ENCODE measurements at places on chromosomes 7 and 10.

DNA sequence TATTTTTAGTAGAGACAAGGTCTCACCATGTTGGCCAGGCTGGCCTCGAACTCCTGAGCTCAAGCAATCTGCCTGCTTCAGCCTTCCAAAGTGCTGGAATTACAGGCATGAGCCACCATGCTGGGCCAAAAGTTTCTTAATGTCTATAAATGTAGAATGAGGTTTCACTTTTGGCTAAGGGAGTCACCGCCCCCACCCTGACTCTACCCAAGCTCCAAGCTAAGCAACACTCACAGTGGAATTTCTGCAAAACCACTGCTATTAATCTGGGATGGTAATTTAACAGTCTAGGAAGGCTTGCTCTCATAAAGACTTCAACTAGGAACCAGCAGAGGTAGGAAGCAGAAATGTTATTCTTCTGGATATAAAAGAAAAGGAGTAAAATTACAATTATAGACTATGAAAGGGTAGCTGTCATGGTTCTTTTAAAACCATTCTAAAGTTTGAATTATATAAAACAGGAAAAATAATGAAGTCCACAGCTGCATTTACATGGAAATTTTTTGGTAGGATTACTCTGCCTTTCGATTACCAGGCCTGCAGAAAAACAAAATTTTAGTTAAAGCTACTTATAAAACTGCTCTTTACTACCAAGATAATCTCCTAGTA is 211.6 kb downstream of the SFMBT2 start:
- no peak for DNase-seq

DNA sequence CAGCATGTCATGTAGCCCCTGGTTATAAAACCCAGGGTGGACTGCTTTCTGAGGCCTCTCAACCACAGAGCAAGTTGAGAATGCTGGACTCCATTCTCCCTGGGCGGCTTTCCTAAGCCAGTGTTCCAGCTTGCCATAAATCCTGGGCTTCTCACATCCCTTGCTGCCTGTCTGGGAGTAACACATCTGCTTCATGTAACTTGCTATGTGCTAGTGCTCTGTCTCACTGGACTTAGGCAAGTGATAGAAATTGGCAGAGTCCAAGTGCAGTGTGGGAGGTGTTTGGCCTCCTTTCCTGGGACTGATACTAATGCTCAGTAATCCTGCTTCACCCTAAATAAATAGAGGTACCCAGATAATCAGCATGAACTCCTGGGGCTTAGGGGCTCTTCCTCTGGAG is 277.1 kb upstream of the POM121L12 start:
- no peak for DNase-seq

DNA sequence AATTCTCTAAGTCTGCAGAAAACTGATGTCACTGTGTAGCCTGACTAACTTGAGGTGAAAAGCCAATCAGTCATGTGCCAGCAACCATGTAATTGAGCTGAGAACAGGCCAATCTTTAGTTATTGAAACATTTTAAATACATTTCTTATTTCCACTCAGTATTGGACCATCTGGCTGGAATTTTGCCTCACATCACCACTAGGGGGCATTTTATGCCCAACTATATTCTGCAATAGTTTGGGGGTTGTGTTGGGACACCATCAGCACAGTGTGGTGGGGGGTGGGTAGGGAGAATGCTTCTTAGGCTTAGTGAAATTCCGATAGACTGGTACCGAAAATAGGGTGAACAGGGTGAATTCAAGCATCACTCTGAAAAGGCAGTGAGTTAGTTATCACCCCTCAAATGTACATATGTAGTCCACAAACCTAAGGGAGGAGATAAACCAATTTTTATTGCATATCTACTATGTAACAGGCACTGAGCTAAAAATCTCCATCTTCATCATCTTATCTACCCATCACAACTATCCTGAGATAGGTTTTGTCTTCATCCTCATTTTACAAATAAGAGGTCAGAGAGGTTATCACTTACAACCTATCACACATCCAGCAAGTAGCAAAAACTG is 17.8 kb downstream of the NPSR1 start:
- no peak for DNase-seq

DNA sequence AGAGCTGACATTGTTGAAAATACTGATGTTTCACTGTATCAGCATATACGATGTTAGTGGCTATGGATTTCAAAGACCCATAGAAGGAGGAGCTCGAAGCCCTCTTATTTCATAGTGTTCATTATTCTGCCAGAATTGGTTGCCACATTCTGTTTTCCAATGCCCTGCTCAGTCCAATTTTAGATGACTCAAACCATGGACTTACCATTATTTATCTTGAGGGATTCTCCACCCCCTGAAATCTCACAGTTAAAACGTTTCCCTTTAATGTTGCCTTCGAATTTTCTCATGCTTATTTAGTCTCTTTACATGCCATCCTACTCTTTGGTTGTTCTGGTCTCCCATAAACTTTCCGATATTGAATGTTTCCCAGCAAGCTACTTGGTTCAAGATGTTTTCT is 264.5 kb downstream of the HDAC9 start:
- DNase-seq = no peak

DNA sequence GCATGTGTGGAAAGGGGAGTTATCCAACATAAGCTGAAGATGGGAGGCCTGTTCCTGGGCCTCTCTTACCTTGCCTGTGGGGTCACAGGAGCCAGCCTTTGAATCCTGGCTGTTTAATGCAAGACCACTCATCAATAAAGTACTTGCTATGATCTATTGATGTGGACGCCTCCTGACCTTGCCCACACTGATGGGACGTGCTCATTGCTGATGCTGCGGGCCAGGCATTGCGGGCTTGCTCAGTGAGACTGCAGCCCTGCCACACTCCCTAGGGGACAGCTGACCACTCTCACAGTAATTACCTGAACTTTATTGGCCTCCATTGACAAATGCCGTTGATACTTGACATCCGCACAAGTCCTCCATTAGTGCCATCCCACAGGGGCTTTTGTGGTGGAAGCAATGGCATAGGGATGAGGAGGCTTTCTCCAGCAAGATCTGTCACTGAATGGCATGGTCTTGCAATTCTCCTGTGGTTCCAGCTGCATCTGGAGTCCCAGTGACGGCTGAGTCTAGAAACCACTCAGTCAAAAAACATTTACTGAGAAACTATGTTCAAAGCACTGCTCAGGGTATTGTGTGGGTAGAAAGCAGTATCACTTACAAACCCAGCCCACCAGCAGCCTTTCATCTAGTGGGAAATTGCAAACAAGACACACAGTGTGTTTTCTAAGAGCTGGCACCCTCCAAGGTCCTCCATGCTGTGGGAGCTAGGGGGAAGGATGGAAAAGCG is 135.1 kb upstream of the YAE1 start:
- no peak for DNase-seq

GRCh38 chr10:94293354-94293753 is 69.4 kb downstream of the NOC3L start:
- no peak for DNase-seq

DNA sequence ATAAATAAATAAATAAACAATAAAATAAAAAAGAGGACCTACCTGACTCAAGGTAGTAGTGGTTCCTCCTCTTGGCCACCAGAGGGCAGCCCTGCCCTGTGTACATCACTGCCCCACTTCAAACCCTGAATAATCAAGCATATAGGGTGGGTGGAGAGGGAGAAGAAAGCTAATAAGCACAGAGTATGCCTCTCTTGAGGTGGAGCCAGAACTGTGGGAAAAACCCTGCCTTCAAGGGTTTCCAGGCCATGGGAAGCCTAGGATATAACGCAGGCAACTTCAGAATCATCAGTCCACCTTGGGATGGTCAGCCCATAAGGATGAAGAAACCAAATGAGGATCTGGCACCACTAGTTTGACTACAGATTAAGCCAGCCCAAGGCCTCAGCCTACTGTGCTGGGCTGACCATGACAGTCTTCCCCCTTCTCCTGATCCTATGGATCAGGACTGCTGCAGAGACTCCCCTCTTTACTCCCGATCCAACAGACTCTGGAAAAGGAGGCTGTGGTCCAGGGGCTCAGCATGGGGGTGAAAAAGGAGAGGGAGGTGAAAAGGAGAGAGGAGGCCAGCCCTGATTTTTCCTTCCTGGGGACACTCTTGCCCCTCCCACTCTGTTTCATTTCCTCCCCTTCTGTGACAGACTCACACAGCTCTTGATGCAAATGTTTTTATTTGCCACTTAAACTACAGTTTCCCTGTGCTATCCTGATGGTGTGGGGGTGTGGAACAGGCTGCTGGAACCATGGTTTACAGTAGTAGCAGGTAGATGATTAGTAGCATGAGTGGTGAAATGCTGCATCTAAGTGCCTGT is 10.1 kb downstream of the AVPI1 start:
- peak; percentile 43 for DNase-seq

DNA sequence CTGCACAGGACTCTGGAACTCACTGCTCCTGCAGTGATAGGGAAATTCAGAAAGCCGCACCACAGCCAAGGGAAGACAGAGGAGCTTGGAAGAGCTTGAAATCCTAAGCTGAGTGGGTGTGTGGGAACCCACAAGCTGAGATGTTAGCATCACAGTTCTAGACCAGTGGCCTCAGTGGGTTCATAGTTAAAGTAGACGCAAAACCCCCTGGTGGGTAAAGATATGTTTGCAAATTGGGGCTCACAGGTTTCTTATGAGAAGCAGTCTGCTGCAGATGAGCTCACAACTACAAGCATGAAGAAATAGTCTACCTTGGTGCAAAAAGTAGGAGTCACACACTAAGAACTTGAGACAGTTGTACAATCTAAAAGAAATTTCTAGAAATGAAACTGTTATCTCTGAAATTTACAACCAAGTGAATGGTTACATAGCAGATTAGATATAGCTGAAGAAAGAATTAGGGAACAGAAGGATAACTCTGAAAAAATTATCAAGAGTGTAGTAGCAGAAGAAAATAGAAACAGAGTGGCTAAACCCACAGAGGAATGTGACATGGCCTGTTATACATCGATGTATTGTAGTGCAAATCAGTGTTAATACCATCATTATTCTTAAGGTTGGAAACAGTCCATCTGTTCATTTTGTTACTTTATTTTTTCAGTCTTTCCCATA is 77.2 kb downstream of the DYNC2I1 start:
- no peak for DNase-seq

DNA sequence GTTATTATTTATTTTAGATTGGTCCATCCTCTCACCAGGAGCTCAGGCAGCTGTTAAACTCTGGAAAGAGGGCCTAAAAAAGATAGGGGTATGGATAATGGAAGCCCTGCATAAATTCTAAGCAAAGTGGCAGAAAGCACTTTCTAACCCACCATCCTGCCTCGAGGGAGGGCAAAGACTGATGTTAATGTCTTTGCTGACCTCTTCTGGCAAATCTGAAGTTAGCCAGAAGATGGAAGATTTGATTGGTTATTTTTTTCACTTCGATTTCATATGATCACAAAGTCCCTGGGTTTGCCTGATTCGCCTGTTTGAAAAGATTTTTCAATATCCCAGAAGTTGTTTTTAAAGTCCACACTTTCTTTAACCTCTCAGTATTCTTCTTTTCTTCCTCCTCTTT is 24.8 kb downstream of the OR9A2 start:
- no peak for DNase-seq

DNA sequence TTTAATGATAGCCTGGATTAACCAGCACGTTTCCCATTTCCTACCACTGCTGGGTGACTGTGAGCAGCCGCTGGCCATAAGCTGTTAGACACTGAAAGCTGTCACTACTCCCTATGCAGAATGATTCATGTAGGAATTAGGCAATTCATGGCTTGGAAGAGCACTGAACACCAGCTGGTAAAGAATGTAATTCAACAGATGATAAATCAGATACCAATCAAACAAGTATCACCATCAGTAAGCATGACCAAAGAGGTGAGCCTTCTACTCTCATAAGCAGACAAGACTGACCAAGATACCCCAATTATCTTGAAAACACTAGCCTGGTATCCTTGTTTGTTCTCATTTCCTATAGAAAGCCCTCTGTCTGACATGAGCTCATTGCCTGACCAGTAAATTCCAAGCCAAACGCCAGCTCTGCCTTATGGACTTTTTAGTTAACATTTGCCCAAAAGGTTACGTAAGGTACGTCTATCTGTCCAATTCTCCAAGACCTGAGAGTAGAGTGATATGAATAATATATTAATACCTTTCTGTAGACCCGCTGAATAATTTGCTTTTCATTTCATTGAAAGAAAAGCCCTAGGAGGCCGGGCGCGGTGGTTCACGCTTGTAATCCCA is 127.7 kb downstream of the ELMO1 start:
- DNase-seq = no peak

DNA sequence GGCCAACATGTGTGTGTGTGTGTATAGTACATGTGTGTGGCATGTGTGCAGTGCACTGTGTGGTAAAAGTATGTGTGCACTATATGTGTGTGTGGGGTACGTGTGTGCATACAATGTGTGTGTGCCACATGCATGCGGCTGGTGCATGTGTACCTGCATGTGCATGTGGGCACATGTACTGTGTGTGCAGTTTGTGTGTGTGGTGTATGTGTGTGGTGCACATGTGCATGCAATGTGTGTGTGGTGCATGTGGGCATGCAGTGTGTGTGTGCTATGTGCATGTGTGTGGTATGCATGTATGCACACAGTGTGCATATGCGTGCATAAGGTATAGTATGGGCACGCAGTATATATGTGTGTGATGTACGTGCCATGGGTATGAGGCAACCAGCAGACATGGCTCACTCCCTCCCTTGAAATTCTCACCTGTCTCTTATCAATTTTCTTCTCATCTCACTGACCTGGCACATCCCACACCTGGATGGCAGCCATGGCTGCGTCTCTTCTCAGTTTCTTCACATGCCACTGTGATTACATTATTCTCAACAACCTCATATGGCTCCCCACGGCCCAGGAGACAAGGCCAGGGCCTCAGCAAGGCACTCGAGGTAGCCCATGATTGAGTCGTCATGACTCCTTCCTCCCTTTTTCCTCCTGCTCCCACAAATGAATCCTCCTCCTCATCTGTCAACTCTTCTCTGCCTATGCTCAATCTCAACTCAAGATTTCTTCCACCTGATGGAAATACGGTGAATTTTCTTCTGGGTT is 57.0 kb downstream of the NUDCD3 start:
- DNase-seq = no peak

DNA sequence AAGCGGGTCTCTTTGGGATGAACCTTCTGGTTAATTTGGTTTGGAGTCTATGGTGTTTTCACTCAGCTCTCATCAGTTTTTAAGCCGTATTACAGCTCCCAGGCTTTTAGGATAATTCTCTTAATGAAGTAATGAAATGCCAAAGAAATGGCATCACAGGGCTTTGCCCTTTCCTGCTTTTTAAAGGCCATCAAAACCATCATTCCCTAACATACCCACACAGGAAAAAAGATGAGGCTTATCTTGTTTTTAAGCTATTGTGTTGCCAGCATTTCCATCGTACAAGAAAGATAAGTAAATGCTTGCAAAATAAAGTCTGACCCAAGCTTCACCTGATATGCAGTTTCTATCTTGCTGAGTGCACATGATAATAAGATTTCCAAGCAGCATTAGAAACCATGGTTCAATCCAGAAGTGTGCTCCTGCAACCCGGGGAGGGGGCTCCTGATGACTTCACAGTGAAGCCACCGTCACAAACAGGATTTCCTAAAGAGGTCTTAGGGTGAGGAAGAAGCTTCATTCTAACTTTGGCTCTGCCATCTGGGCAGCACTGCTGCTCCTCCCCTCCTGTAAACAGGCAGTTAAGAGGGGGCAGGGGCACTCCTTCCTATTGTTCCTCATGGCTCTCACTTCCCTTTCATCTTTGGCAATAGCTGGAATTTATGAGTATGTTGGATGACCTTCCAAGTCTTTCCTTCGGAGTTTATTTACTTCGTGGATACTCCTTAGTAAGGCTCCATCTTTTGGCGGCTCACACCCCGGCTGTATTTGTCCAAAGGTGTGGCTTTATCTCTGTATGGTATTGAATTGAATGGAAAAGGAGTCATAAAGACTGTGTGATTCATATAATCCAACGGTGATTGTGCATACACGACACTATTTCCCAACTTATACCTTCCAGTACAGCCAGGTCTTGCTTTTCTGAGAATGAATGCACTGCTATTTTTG is 55.2 kb upstream of the FAM133B start:
- DNase-seq = no peak

GRCh38 chr10:50850578-50851230 is 34.7 kb downstream of the A1CF start:
- DNase-seq = no peak
